Dermis microvascular lymphatic vessel endothelial cell (primary cell): ENCODE measurements at places on chromosomes 12 and 14. TPM values are rescaled to one million over a fixed set of nuclear protein-coding genes. Genes with fewer than 3 reads are reported as not detected.

The TPPP2 gene
- total RNA-seq = not detected in 2 replicates

The ZBTB42 gene
- 3.2 and 5.4 TPM in 2 replicates for total RNA-seq

The SUPT16H gene
- 59.2 and 65.0 TPM in 2 replicates for total RNA-seq

The SMIM41 gene
- under 0.01 TPM in 2 replicates for total RNA-seq

The LHX5 gene
- total RNA-seq = not detected in 2 replicates

The TTC6 gene
- under 0.01 and 0.13 TPM in 2 replicates for total RNA-seq

The VDR gene
- total RNA-seq = under 0.01 TPM in 2 replicates

The AKAP3 gene
- total RNA-seq = 0.64 and 1.5 TPM in 2 replicates

The ACOT4 gene
- 0.13 and 0.26 TPM in 2 replicates for total RNA-seq

The ANO2 gene
- total RNA-seq = 16.0 and 29.7 TPM in 2 replicates

The DBX2 gene
- total RNA-seq = not detected in 2 replicates

The MYL2 gene
- total RNA-seq = 0.26 TPM in 1 of 2 replicates, not detected in the other

The CMA1 gene
- not detected in 2 replicates for total RNA-seq

The CLEC1B gene
- total RNA-seq = not detected in 2 replicates

The PRPH gene
- not detected in 2 replicates for total RNA-seq

The FAM186B gene
- 0.13 TPM in 2 replicates for total RNA-seq

The SLC6A12 gene
- 0.13 TPM in 2 replicates for total RNA-seq

The CARMIL3 gene
- under 0.01 TPM in 2 replicates for total RNA-seq

The SLC25A21 gene
- 0.38 and 1.0 TPM in 2 replicates for total RNA-seq
